Ovary (tissue), 10 donors: ENCODE measurements at places on chromosomes 11 and 22.

DNA sequence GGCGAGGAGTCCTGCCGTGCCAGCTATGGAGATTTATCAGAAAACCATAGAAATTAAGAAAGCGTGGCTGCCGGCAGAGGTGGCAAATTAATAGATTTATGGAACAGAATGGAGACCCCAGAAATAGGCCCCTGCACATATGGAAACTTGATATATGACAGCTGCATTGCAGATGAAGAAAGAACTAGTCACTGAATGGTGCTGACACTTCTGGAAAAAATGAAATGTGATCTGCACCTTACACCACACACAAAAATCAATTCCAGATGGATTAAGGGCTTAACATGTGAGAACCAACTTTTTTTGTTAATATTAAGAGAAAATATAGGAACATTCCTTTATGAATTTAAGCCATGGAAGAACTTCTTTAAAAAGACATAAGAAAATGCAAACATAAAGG is 40.3 kb upstream of the TSKU start:
- no peak for DNase-seq

- no peak for DNase-seq
These were observed 140.5 kb upstream of the PLET1 start for GRCh38 chr11:112401036-112401769.

DNA sequence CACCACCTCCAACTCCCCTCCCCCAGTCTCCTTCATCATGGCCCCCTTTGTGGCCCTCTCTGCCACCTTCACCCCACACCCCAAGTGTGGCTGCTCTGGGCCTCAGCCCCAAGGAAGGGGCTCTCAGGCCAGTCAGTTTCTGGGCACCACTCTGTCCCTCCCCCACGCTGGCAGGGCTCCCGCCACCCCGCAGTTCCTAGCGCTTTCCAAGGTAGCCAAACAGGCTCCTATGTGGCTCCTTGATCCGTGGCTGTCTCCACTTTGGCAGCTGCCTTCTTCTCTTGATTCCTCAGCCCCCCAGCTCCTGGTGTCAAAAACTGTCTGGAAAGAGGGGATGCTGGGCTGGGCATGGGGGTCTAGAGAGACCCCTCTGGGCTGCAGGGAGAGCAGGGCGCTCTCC is 10.4 kb upstream of the CACNA1I start:
- no peak for DNase-seq

- DNase-seq = no peak
These were observed 10.6 kb upstream of the AIFM3 start for GRCh38 chr22:20956258-20957101.

DNA sequence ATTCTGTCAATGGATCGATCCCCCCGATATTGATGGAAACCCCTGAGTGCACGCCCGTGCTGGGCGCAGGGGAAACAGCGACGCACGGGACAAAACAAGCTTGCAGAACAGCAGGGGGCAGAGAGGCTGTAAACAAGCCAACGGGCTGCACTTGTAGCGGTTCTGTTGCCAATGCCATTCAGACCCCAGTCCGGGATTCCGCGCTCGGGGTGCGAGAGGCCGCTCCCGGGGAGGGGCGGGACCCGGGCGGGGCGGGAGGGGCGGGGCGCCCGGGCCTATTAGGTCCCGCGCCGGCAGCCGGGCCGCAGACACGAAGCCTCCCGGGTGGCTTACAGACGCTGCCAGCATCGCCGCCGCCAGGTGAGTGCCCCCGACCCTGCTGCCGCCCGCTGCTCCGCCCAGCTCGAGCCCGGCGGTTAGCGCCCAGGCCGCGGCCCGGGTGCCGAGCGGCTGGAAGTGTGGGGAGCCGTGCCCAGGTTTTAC is at the start of gene BIK:
Gene BIK (plus strand): TSS at position 307 of the 483 bp plus-strand sequence. CDS start 13,273 bp downstream, outside the sequence.
- DNase-seq = no peak

DNA sequence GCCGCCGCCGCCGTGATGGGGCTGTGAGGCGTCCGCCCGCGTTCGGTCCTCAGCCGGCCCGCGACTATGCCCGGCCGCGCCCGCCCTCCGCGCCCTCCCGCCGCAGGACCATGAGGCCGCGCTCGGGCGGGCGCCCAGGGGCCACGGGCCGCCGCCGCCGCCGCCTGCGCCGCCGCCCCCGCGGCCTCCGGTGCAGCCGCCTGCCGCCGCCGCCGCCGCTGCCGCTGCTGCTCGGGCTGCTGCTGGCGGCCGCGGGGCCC is 215 bp downstream of the ZNRF3 start:
- DNase-seq = no peak

DNA sequence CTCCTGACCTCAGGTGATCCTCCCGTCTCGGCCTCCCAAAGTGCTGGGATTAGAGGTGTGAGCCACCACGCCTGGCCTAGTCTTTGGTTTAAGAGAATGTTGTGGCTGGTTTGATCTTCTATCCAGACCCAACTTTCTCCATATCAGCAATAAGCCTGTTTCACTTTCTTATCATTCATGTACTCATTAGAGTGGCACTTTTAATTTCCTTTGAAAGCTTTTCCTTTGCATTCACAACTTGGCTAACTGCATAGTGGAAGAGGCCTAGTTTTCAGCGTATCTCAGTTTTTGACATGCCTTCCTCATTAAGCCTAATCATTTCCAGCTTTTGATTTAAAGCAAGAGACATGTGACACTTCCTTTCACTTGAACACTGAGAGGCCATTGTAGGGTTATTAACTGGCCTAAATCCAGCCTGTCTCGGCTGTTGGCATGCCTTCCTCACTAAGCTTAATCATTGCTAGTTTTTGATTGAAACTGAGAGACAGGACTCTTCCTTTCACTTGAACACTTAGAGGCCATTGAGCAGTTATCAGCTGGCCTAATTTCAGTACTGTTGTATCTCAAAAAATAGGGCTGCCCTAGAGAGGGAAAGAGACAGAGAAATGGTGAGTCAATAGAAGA is 13.1 kb upstream of the RPL3 start:
- no peak for DNase-seq

- DNase-seq = peak; percentile 16
These were observed 8.7 kb upstream of the ANKRD13D start for GRCh38 chr11:67280341-67280787.

DNA sequence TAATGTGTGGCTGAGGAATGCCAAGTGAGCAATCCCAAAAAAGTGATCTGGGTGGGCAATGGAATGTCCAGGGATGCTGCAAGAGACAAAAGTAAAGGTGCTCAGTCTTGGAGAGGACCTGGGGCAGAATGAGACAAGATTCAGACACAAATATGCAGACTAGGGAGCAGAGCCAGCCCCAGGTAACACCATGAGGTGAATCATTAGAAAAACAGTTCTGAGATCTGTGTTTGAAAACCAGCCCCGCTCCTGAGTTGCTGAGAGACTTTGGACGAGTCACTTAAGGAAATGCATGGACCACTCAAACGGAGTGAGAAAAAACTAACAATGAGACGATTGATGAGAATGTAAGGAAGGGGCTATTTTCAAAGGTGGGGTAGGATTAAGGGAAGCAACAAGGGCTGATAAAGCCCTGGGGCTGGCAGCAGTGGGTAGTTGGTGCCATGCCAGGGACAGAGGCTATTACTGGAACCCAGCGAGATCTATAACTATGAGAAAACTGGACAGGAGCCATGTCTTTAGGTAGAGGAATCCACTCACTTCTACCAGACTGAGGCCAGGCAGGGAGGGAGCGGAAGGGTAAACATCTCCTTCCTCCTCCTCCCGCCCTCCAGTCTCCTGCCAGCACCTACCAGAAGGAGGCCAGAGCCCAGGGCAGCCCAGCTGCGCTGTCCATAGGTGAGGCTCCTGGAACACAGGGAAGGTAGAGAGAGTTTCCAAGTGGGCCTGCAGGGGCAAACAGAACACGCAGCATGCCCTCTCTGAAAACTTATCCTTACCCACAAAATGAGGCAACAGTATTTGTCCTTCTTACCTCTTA is 130.4 kb upstream of the TEAD1 start:
- DNase-seq = no peak

DNA sequence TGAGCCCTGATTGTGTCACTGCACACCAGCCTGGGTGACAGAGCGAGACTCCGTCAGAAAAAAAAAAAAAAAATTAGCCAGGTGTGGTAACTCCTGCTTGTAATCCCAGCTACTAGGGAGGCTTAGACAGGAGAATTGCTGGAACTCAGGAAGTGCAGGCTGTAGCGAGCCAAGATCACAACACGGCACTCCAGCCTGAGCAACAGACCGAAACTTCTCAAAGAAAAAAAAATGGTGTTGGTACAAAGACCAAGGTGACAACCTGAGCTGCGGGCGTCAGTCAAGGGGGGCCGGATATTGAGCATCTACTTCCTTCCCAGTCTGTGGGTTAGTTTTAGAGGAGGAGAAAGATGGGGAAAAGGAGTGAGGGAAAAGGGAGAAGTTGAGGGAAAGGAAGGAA is 48.5 kb upstream of the HSPA8 start:
- DNase-seq = no peak

DNA sequence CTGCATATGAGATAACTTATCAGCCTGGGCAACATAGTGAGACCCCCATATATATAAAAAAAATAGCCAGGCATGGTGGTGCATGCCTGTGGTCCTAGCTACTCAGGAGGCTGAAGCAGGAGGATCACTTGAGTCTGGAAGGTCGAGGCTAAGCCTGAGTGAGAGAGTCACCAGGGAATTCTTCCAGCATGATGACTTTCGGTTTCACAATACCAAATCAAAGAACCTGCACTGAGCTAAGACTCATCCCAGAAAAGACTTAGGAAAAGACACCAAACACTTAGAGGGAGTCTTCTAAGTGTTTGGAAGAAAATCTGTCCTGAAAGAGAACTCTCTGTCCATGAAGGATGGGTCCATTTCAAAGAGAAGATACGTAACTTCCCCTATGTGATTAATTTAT is 12.7 kb downstream of the STK33 start:
- no peak for DNase-seq

DNA sequence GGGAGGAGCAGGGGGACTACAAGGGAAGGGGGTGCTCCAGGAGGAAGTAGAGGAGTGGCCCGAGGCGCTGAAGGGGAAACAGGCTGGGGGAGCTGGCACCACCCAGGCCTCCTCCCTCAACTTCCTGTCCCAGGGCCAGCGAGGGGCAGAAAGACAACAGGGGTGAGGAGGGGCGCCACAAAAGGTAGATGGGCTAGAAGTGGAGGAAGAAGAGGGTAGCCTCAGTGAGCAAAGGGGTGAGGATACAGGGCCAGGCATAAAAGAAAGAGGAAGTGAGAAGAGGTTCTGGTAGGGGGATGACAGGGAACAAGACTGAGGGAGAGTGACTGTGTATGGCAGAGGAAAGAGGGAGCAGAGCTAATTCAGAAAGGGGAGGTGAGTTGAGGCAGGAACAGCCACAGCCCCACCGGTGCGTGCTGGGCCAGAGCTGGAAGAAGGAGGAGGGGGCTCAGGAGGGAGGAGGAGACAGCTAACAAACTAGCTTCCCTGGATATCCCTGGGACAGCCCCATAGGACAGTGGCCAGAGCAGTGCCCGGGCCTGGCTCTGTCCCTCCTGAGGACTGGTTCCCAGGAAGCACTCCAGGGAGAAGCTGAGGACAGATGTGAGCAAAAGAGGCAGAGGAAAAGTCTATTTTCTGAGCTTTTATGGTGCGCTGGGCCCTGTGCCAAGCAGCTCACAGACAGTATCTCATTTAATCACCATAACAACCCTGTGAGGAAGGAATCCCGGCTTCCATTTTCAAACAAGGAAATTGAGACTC is 8.5 kb downstream of the DCHS1 start:
- no peak for DNase-seq

GRCh38 chr11:34864424-34864823 is 51.8 kb downstream of the APIP start:
- no peak for DNase-seq

DNA sequence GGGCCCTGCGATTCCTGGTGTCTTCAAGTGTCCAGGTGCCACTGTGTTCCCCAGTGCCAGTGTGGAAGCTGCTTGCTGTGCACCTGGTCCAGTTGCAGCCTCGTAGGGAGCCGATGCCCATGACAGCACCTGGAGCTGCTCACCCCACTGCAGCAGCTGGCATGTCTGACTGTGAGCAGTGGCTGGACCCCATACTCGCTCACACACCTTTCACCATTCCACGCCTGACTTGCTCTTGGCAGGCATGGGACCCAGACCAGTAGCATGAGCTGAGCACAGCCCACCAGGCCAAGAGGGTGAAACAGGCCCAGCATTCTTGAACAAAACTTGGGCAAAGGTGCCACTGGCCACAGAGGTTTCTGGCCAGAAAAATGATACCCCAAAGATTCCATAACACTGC is 124.5 kb upstream of the THY1 start:
- DNase-seq = no peak

- DNase-seq = no peak
These were observed 14.2 kb upstream of the APOA1 start for GRCh38 chr11:116851626-116852025.

- DNase-seq = no peak
These were observed 12.8 kb downstream of the SAA4 start for GRCh38 chr11:18223591-18224387.

DNA sequence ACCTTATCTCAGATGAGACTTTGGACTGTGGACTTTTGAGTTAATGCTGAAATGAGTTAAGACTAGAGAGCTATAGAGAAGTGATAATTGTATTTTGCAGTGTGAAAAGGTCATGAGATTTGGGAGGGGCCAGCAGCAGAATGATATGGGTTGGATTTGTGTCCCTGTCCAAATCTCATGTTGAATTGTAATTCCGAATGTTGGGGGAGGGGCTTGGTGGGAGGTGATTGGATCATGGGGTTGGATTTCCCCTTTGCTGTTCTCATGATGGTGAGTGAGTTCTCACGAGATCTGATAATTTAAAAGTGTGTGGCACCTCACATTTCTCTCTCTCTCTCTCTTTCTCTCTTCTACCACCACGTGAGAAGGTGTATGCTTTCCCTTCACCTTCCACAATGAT is 777.8 kb upstream of the LUZP2 start:
- DNase-seq = no peak

DNA sequence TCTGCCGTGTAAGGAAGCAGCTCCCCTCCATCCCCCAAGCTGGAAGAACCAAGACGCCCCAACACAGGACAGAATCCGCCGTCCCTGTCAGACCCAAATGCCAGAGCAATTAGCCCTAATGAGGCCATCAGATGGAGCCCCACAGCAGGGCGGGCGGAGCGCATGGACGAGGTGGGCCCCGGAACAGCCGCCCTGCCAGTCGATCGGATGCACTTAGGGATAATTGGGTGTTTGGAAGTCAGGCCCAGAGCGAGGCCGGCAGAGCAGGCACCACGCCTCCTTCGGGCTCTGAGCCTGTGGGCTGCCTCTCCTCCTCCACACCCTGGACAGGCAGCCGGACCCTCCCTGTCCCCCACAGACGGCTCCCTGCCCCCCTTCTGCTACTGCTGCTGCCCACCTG is 5.5 kb upstream of the TH start:
- no peak for DNase-seq

- no peak for DNase-seq
These were observed 255.7 kb downstream of the BUD13 start for GRCh38 chr11:116517077-116517476.
